ENCODE measurements at places on chromosomes 13 and 19.

GRCh38 chr13:44237276-44237767, 136.3 kb upstream of the SERP2 start:
- DNase-seq: peak; percentile 95

- no peak for DNase-seq
These were observed 1043.2 kb downstream of the EFNB2 start for GRCh38 chr13:105492216-105492615.

- DNase-seq: no peak
These were observed 140.8 kb downstream of the SHISA2 start for GRCh38 chr13:25910991-25911419.

- DNase-seq: no peak
These were observed 50.8 kb downstream of the DPY19L3 start for GRCh38 chr19:32456406-32456805.

GRCh38 chr19:39158646-39159260, 33.2 kb downstream of the PAK4 start:
- DNase-seq: no peak

GRCh38 chr13:78317030-78317429, 286.3 kb downstream of the POU4F1 start:
- DNase-seq: peak; percentile 6

DNA sequence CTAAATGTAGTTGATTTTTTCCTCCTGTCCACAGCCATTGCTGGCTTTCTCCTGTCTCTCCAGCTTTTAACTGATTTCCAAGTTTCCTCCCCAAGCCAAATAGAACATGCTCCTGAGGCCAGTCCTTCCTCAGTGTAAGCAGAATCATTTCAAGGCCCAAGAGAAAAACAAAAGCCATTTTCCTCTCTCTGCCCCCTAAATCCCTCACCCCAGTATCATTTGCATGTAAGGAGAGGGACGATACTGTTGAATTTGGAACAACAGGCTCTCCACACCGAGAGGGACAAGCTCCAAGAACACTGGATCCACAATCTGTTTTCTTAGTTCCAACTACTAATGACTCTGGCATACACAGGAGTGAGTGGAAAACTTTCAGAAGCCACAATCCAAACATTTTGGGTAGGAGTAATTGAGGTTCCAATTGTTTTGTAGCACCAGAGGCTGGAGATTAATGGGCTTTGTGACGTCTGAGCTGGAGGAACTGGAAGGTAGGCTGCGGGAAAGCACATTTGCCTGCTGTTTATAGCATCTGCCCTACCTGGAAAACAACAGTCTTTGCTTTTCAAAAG, 156.8 kb downstream of the FLT1 start:
- DNase-seq: no peak

- peak; percentile 59 for DNase-seq
These were observed 20.8 kb downstream of the NOVA2 start for GRCh38 chr19:45952686-45953505.

DNA sequence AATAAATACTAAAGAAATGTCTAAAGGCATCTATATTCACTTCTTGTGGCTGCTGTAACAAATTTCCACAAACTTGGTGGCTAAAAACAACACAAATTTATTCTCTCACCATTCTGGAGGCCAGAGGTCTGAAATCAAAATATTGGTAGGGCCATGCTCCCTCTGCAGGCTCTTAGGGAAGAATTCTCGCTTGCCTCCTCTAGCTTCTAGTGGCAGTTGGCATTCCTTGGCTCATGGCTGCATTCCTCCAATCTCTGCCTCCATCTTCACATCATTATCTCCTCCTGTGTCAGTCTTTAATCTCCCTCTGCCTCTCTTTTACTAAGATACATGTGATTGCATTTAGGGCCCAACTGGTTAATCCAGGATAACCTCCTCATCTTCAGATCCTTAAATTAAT, 54.1 kb upstream of the RFXAP start:
- DNase-seq: no peak

GRCh38 chr13:42174344-42175162, 97.4 kb upstream of the AKAP11 start:
- DNase-seq: peak; percentile 23

GRCh38 chr13:60143775-60144174, 20.0 kb downstream of the DIAPH3 start:
- no peak for DNase-seq

- peak; percentile 44 for DNase-seq
These were observed 1.9 kb downstream of the KCTD12 start for GRCh38 chr13:76884186-76884906.

GRCh38 chr13:98429977-98430736, 146.8 kb downstream of the STK24 start:
- DNase-seq: peak; percentile 63

- peak; percentile 62 for DNase-seq
These were observed 108.6 kb upstream of the DOCK9 start for GRCh38 chr13:99086267-99087097.

DNA sequence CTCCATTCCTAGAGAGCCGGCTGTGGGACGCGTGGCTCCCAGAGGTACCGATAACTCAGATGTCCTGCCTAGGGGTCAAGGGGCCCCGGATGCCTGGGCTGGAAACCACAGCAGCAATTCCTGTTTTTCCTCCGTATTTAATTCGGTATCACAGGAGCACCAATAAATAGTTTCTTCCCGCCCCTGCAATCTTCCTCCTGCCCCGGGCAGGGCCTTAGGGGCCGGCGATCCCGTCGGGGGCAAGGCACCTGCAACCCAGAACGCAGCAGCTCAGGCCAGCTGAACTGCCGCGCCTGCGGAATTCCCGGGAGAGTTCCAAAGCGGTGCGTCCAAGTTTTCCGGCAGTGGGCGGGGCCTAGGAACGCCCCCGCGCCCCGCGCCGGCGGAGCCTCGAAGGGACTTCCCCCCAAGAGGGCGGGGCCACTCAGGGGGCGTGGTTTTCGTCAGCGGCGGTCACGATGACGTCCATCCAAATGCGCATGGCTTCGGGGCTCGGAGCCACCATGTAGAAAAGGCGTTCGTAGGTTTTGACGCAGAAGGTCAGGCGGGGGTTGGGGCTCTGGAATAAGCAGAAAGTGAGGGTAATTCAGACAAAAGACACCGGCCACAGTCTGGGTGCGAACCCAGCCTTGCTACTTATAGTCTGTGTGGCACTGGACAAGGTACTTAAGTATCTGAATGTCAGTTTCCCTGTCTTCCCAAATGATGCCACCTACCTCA, 9.7 kb upstream of the LYPD3 start:
- DNase-seq: peak; percentile 90

DNA sequence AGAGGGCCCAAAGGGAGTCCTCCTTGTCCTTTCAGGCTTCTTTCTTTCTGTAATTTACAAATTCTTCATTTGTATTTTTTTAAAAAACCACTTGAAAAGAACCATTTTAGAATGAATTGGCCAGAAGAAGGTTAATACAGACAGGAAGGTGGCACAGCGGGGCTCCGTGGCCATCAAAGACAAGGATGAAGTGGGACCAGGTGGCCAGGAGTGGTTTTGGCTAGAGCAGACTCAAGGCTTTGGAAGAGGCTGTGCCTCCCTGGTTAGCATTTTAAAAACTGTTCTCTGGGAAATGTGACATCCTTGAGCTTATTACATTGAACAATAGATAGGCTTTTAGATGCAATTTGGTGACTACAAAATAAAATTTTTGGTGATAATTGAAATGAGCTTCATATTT, 48.4 kb downstream of the ATP8A2 start:
- DNase-seq: no peak

DNA sequence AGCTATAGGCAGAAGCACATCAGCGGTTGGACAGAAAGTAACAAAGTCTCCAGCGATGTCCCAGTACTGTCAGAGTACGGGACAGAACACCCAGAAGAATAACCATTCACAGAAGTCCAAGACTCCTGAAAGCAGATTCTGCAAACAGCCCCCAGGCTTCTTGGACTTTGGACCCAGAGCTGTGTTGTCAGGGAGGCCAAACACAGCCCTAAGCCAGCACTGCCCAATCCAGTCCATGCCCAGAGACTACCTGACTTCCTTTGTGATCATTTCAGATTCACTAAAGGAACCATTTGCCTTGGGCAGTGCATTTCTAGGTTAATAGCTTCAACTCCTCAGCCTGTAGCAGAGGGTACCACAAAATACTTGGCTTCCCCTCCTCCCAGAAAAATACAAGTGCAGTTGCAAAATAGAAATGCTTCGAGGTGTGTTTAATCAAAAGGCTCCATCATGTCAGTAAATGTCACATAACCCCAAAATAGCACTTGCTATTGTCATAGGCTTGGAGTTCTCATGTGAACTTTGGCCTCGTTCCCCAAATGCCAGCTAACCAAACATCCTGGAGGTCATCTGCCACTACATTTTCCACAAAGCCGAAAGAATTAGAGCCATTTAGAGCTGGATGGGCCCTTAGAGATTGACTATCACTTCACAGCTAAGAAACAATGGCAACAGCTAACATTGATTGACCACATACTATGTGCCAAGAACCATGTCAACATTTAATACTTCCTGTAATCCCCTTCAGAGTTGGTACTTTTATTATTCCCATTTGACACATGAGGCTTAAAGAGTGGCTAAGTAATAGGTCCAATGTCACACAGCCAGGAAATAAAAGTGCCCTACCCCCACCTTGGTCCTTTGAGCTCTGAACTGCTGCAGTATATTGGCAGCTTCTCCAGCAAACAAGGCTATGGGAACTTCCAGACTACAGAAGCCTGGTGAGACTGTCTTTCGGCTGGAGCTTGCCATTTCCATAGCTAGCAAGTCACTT, 329.9 kb downstream of the FOXO1 start:
- no peak for DNase-seq

- no peak for DNase-seq
These were observed 5.7 kb upstream of the TEX26 start for GRCh38 chr13:30926781-30927180.

Measured in fibroblast of skin of right biceps (primary cell).